NCI-H1930 (cell line): ENCODE measurements at places on chromosomes 13 and 19.

- no peak for DNase-seq
These were observed 636.2 kb upstream of the KLF12 start for GRCh38 chr13:74770361-74770760.

DNA sequence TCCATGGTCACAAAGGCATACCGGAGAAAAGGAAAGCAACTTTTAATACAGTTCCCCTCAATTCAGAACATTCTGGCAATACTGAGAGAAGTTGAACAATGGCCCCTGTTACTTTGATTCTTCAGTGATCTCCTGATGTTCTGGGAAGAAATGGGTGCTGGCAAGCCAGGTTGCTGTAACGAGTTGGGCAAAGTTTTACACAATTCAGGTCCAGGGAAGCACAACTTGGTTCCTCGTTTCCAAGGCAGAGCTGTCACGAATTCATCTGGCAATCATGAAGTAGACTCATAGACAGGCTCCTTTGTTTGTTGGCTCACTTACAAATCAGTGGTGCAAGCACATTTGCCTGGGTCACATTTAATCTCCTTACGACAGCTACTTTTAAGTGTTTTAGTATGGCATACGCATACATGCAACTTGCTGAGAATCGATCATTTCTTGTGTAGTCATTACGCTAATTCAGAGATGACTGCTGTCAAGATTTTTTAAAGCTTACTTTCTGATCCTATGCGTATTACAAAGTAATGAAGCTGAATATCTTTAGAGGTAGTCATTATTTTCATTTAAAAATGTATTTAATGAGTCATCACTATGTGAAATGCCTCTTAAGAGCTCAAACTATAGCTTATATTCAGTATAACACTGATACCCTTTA is 174.7 kb downstream of the GPC5 start:
- DNase-seq, result no peak

- DNase-seq, result no peak
These were observed 3.2 kb upstream of the PTPRS start for GRCh38 chr19:5343848-5344247.

- DNase-seq, result no peak
These were observed 15.0 kb downstream of the KATNAL1 start for GRCh38 chr13:30292325-30292724.

DNA sequence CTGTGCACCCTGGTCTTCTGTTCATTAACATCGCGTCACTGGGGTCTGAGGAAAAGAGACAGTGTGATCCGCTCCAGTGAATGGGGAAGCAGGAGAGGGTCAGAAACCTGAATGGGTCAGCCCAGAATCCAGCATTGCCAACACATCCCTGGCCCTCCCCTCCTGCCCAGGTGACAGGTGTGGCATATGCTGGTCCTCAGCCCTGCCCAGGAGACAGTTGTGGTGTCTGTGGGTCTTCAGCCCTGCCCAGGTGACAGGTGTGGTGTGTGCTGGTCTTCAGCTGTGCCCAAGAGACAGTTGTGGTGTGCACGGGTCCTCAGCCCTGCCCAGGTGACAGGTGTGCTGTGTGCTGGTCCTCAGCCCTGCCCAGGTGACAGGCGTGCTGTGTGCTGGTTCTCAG is 8.0 kb downstream of the TFDP1 start:
- DNase-seq, result no peak

DNA sequence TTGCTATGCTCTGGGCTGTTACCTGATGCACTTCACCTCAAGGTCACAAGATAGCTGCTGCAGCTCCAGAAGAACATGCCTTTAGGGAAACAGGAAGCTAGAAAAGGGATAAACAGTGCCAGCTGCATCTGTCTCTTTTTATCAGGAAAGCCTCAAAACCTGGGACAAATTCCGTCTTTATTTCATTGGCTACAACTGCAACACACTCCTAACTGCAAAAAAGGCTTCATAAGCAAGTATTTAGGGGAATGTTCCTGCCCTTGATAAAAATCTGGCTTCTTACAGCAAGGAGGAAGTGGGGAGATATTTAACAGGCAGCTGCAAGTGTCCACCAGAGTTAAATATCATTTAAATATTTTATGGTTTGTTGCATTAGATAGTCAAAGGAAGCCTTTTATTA is 34.2 kb upstream of the SERTM1 start:
- no peak for DNase-seq

DNA sequence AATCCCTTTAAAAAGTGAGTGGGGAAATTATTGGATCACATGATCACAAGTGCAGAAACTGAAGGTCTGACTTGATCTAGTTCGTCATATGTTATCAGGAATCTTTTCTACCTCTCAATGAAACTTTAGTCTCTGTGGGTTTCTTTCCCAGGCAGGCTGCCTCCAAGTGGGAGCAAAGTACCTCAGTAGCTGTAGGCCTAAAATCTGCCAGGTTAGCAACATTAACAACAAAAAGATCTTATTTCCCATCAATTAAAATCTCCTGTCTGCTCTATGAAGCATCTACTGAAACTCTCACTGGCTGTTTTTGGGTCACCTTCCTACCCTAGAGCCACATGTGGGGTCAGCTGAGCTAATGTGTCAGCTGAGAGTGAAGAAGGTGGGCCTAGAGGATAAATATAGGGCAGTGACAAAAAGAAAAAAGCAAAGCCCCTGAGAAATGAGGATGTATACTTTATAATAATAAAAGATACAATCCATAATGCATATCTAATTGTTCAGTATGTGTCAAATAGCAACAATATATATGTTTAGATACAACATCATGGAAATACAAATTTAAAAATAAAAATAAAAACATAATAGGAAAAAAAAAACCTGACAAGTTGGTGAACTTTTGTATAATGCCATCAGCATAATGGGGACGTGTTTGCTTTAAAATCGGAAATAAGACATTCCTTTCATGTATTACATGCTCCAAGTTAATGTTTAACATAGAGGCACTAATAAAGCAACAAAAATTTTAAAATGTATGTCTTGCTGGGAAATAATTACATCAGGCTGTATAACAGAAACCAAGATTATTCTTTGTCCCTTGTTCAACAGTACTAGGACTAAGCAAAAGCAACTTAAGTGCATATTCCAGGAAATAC is 141.1 kb downstream of the GPC5 start:
- DNase-seq, result no peak

- no peak for DNase-seq
These were observed 84.8 kb downstream of the ZNF728 start for GRCh38 chr19:22918221-22918620.

- peak; percentile 23 for DNase-seq
These were observed 622 bp upstream of the VSTM2B start for GRCh38 chr19:29524912-29525831.

DNA sequence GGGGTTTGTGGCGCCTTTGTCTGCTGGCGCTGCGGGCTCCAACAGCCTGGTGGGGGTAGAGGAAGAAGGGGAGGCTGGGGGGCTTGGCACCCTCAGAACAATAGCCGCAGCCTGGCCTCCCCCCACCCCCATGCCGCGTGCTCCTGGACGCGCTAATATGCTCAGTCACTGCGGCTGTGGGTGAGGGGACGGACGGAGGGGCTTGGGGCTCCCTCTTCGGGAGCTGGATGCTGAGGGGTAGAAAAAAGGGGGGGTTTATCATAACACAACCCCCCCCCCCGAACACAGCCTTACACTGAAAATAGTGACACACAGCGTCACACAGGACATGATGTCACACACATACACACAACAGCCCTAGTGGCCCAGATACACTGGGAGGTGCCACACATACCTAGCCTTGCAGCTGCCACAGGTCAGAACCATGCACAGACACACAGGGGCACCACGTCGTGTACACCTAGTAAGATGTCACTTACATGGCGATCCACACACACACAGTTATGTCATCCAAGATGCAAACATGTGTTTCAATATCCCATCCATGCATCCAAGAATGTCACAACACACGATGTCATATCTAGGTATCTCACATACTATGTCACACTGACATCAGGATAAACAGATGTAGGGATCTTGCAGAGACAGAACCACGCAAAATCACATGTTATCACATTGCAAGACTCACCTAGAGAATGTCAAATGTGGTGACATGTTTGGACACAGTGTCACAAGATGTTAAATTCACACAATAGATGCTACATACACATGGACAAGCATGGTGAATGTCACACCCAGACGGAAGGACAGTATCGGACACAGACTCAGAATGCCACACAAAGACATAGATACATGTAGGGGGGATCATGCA is 806 bp downstream of the MAST1 start:
- DNase-seq, result no peak

- DNase-seq, result no peak
These were observed 1315.4 kb downstream of the PCDH9 start for GRCh38 chr13:65914716-65915115.

GRCh38 chr19:45350477-45351058 is 10.0 kb downstream of the KLC3 start:
- no peak for DNase-seq

GRCh38 chr13:84646957-84647356 is 764.7 kb upstream of the SLITRK1 start:
- no peak for DNase-seq

- DNase-seq, result no peak
These were observed 27.8 kb downstream of the AP1M1 start for GRCh38 chr19:16225279-16226183.

- no peak for DNase-seq
These were observed 7.2 kb upstream of the TEX101 start for GRCh38 chr19:43407416-43408005.

- DNase-seq, result no peak
These were observed 41.4 kb downstream of the ZNF726 start for GRCh38 chr19:23956051-23956450.

- no peak for DNase-seq
These were observed 10.6 kb upstream of the RAB20 start for GRCh38 chr13:110571896-110572777.

- DNase-seq, result no peak
These were observed 68.4 kb upstream of the SPATA13 start for GRCh38 chr13:24092108-24092507.

DNA sequence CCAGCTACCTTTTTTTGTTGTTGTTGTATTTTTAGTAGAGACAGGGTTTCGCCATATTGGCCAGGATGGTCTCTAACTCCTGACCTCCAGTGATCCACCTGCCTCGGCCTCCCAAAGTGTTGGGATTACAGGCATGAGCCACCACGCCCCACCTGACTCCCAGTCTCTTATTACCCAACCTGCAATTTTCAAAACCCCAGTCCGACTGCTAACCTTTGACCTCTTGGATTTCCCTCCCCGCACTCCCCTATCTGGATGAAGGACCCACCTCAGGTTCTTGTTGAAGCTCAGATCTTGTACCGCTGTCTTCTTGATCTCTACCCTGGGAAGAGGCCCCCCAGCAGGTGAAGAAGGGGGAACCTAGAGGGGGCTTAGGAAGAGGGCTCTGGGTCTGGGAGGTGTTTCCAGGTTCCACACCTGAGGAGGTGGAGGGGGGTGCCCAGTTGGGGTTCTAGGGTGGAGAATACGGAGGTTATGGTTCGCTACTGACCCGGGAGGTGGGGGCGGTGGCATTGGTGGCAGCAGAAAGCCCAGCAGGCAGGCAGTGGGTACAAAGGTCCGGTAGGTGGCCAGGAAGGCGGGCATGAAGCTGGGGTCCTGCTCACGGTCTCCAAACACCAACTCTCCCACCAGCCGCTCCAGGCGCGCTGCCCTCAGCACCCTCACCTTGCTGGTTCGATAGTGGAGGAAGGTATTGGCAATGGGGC is 2.6 kb downstream of the RGL3 start:
- no peak for DNase-seq

DNA sequence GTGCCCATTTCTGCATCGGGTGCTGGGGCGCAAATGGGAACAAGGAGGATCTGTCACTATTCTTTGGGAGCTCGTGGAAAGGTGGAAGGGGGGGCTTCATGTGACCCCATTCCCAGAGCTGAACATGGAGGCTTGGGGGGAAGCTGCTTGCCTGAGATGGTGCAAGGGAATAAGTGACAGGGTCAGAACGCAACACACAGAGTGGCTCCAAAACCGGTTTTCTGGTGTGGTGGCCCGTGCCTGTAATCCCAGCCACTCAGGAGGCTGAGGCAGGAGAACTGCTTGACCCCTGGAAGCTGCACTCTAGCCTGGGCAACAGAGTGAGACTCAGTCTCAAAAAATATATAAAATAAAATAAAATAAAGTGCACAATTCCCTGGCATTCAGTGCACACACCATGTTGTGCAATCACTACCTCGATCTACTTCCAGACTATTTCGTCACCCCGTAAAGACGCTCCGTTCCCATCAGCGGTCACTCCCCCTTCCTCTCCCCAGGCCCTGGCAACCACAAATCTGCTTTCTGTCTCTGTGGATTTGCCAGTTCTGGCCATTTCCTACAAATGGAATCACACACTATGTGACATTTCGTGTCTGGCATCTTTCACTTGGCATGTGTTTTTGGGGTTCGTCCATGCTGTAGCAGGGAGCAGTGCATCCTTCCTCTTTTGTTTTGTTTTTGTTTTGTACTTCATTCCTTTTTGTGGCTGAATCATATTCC is 18.2 kb upstream of the COMP start:
- no peak for DNase-seq

GRCh38 chr19:58326914-58327726 is at the start of gene ZSCAN22:
TSS of gene ZSCAN22 (plus strand) at chr19:58326994. CDS start at chr19:58334803, 7,809 bp downstream.
- DNase-seq, result peak; percentile 97

DNA sequence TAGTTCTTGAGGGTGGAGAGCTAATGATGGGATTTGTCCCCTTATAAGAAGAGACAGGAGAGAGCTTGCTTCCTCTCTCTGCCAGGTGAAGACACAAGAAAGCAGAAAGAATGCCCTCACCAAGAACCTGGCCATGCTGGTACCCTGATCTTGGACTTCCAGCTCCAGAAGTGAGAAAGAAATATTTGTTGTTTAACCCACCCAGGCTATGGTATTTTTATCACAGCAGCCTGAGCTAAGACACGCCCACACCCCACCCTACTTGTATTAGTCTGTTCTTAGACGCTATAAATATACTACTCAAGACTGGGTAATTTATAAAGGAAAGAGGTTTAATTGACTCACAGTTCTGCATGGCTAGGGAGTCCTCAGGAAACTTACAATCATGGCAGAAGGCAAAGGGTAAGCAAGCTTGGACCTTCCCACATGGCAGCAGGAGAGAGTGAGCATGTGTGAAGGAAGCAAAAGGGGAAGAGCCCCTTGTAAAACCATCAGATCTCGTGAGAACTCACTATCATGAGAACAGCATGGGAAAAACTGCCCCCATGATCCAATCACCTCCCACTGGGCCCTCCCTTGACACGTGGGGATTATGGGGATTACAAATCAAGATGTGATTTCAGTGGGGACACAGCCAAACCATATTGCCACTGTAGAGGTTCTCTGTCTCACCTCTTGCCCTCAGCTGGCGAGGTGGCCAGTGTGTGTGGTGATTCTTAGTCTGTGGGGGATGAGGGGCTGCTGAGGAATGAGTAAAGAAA is 57.4 kb upstream of the RCBTB2 start:
- DNase-seq, result no peak

- no peak for DNase-seq
These were observed 2.6 kb downstream of the BBC3 start for GRCh38 chr19:47228168-47228936.

- DNase-seq, result no peak
These were observed 10.1 kb downstream of the COG3 start for GRCh38 chr13:45474584-45475454.

GRCh38 chr13:78719367-78719766 is 60.4 kb upstream of the OBI1 start:
- DNase-seq, result no peak
